ENCODE measurements at places on chromosomes 4 and X.

DNA sequence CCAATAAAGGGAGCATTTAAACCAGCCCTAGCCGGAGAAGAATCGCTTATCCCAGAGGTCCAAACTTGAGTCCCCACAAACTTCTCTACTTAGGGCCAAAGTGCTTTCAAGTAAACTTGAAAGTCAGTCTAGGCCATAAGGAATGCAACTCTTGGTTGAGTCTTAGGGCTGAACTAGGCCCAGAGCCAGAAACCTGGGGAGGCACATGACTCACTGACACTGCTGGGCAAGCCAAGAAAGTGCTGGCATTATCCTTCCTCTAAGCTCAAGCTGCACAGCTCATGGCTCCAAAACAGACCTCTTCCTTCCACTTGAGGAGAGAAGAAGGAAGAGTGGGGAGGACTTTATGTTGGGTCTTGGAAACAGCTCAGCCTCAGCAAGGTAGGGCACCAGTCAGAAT lies 1257.3 kb upstream of the DIAPH2 start:
- DNase-seq = no peak

DNA sequence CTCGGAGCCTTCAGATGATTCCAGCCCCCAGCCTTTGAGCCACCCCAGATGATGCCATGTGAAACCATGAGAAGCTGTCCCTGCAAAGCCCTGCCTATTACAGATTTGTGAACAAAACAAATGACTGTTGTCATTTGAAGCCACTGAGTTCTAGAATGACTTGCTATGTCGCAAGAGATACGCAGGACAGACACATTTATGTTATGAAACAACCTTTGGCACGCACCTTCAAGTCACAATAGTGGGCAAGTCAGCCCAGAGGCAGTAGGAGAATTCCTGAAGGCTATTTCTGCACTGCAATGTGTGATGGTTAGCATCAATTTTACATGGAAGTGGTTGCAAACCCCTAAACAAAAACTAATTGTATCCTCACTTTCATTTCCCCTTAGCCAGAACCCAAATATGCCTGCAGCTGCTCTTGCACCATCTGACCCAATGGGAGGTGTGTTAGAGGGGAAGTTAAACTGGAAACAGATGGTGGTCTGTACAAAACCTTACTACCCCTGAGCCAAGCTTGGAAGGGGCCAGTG lies 174.4 kb upstream of the ATP6AP2 start:
- DNase-seq = no peak

DNA sequence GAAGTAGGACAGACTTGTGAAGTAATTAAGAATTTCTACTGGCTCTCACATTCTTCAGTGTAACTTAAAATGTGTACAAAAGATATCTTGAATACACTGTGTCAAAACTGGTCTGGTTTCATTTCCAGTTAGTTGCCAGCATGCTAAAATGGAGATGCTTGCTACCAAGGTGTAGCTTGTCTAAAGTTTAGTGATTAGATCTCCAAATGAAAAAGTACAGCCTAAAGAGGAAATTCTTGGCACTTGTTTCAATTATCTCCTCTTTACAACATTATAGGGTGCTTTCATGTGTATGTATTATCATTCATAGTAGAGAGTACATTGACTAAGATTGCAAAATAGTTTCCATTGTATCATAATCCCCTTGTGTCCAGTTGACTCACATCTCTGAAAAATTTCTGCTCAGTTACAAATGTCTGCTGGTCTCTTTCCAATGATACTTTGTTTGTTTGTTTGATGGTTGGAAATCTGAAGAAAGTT lies 97.3 kb upstream of the SPRY1 start:
- DNase-seq = no peak

GRCh38 chr4:94976371-94977011 lies 218.7 kb downstream of the BMPR1B start:
- DNase-seq = peak; percentile 35

DNA sequence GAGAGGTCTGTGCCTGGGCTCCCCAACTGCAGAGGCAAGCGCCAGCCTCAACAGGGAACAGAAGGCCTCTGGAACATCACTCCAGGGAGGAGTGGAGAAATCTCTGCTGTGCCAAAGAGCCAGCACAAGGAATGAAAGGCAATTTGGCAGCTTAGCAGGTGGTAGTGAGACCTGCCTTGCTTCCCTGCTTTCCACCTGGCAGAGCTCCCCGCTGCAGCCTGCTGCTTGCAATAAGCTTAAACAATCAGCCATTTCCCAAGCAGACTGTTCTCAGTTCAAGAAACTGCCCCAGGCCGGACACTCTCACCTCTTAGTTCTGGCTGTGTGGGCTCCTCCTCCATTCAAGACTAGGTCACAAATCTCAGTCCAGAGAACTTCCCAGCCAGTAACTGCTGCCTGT lies 370.6 kb downstream of the MAGEB5 start:
- DNase-seq = no peak

GRCh38 chr4:153260132-153260531 lies 55.9 kb downstream of the TRIM2 start:
- DNase-seq = no peak

DNA sequence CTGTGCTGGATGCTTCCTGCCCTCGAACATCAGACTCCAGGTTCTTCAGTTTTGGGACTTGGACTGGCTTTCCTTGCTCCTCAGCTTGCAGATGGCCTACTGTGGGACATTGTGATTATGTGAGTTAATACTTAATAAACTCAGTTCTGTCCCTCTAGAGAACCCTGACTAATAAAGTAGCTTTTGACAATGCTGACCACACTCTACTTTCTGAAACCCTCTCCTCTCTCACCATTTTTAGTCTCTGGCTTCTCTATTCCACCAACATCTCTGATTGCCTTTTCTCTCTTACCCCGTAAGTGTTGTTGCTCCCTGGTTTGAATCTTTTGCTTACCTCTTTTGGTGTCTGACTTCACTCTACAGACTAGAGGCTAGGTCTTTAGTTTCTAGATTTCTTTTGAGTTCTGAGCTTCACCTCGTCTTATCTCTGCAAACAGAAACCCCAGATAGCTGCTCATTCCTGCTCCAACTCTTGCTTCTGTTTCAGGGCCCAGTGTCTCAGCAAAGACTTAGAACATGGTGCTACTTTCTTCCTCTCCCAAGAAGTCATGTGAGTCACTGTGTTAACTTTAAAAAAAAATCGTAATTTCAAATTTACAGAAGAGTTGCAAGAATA lies 11.4 kb downstream of the TMSB4X start:
- DNase-seq = no peak

- no peak for DNase-seq
Observed at GRCh38 chr4:139530833-139531427, 25.1 kb downstream of the SETD7 start.

Data from HS-27A (cell line).